ENCODE measurements at places on chromosomes 1 and 21.

- DNase-seq = no peak
Measured at GRCh38 chr1:198259333-198260074, 102.7 kb downstream of the NEK7 start.

DNA sequence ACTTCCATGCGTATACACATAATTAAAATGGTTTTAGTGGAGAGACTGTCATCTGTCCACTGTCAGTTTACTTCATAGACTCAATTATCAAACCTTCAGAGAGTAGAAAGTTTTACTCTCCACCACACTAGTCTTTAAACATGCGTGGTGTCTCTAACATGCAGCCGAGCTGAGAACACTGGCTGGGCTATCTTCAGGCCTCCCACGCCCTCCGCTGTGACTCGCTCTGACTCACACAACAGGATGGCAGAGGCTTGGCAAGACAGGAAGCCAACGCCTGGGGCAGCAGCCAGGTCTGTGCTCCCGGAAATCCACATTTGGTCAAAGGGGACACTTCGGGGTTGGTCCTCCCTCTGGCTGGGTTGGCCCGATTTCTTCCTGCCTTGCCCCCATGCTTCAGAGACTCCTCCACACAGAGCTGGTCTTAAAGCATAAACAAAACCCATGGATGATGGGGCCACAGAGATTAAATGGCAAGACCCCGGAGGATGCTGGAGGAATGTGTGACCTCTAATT, 22.7 kb upstream of the IFNGR2 start:
- DNase-seq = no peak

GRCh38 chr1:228979774-228980173, 244.5 kb downstream of the RHOU start:
- no peak for DNase-seq

DNA sequence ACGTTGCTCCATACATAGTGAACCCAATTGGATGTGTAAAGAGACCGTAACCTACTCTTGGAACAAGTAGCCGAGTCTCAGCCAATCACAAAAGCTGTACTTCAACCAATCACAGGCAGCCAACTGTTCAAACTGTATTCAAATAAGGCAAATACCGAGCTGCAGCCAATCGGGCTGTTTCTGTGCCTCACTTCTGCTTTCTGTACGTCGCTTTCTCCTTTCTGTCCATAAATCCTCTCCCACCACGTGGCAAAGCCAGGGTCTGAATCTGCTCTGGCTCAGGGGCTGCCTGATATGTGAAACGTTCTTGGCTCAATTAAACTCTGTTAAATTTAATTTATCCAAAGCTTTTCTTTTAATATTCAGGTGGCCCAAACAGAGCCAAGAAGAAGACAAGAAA, 210.3 kb downstream of the URB2 start:
- no peak for DNase-seq

GRCh38 chr1:1895456-1896336, 4.8 kb upstream of the GNB1 start:
- no peak for DNase-seq

DNA sequence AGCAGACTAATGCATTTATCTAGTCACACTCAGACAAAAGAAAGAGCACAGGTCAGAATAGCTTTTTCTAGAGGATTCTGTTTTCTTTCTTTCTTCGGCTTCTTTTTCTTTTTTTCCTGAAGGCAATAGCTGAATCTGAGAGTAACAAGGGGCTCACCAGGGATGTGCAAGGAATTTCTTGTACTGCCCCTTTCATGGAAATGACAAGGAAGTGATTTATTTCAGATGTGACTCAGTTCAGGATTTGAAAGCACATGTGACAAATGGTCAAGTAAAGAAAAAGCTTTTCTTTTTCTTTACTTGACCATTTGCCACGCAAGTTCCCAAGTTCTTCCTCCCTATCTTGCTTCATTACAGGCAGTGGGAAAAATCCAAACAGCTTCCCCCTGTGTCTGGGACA, 202.0 kb downstream of the GABPA start:
- no peak for DNase-seq

DNA sequence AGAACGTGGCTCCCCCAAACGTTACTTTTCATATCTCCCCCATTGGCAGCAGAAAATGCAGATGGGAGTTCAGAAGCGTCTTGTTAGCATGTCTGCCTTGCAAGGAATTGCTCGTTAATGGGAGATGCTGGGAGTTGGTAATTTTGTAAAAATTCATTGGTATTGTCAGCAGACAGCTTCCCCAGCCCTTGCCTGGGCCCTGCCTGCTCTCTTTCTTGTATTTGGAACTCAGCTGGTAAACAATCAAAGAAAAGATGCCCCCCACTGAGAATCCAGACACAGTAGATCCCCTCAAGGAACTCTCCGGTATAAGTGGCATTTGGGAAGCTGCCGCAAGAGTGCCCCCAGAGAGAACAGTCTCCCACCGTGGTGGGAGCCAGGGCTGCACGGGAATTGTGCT, 94.4 kb upstream of the IGSF21 start:
- no peak for DNase-seq

All from NCI-H1105 (cell line).